Activated T-helper 1 cell treated with anti-CD3 and anti-CD28 coated beads, Interleukin-12 subunit alpha, Interleukin-12 subunit beta, Interleukin-2, Interleukin-4 antibody, amounts not matched to agents 30 ng/mL and 10 ng/mL and 1 ng/mL, durations not matched to agents 14 hours and 24 hours and 36 hours (primary cell): ENCODE measurements at places on chromosomes 11 and 22.
A peak's percentile ranks its signal among the peaks of the same experiment; 100 is the strongest.

GRCh38 chr11:79937676-79938334 lies 497.0 kb upstream of the TENM4 start:
- no peak for DNase-seq

GRCh38 chr22:46043339-46043738 lies 66.4 kb upstream of the WNT7B start:
- no peak for DNase-seq

DNA sequence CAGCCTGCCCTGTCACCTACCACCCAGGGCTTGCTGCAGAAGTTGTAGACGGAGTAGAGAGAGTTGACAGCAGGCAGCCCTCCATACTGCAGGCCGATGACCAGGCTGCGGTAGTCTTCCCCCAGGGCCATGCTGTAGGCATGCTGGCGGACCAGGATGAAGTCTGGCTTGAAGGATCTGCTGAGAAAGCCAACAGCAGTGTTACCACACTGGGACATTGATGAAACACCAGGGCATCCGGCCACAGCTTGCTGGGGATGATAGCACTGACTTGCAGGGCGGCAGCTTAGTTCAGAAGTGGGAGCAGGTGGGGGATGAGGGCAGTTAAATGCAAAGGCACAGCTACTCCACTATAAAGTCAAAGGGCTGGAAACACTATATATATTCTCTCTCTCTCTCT lies 67.4 kb downstream of the TIMP3 start:
- DNase-seq = no peak

GRCh38 chr22:44179989-44180705 lies 578 bp upstream of the PARVG start:
- no peak for DNase-seq

- DNase-seq = no peak
Measured at GRCh38 chr22:43540529-43540923, 128.7 kb downstream of the MPPED1 start.

DNA sequence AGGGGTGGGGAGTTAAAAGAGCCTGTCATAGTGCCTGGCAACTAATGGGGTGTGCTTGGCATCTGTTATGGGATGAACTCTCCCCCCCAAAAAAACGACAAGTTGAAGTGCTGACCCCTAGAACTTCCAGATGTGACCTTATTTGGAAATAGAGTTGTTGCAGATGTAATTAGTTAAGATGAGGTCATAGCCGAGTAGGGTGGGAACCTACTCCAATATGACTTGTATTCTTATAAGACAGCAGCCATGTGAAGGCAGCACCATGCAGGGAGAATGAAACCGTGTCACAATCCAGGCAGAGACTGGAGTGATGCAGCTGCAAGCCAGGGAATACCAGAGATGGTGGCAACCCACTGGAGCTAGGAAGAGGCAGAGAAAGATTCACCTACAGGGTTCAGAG lies 394.5 kb downstream of the TENM4 start:
- DNase-seq = no peak

DNA sequence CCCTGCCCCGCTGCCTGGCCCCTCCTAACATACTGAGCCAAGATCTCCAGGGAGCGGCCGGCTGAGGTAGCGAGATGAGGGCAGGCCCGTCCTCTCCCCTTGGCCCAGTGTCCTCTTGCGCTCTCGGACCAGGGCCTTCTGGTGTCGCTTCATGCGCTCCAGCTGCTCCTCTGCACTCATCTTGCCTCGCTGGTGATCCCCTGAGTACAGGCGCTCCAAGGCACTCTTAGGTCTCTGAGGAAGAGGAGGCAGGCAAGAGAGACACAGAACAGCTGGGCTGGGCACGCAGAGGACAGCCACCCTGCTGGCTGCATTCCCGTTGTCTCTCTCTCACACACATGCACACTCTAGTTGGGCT lies 50.6 kb downstream of the C11orf58 start:
- no peak for DNase-seq

DNA sequence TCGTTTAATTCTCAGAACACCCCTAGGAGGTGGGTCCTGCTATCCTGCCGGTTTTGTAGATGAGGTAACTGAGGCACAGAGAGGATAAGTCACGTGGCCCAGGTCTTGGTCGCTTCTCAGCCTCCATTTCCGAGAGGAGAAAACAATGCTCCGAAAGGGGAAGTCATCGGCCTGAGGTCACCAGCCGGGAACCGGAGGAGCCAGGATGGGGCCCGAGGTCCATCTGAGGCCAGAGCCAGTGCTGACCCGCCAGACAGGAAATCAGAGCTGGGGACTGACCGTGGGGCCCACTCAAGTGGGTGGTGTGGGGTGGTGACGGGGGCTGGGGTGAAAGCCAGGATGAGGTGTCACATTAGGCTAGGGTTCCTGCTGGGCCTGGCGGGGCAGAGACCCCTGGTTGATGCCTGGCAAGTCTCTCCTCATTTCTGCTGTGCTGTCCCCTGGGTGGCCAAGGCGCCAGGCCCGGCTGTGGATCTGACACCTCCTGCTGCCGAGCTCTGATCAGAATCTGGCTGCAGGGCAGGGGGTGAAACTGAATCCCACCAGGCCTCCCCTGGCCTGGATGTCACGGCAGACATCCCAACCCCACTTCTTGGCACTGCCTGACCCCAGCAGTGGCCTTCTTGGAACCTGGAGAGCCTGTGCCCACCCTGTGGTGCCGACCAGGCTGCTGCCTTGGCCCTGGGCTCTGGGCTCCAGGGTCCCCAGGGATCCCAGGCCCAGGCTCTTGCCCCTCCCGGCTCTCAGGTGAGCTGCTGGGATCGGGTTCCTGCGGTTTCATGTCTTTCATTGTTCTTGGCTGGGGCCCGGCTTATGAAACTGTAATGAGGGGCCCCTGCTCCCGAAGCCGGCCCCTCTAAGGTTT lies 12.0 kb downstream of the TRIOBP start:
- no peak for DNase-seq

- DNase-seq = no peak
Measured at GRCh38 chr11:72432347-72433287, 1.7 kb downstream of the CLPB start.

- DNase-seq = no peak
Measured at GRCh38 chr22:49585461-49586243, 242.0 kb downstream of the BRD1 start.

GRCh38 chr11:134987822-134988221 lies 575.8 kb upstream of the B3GAT1 start:
- no peak for DNase-seq

DNA sequence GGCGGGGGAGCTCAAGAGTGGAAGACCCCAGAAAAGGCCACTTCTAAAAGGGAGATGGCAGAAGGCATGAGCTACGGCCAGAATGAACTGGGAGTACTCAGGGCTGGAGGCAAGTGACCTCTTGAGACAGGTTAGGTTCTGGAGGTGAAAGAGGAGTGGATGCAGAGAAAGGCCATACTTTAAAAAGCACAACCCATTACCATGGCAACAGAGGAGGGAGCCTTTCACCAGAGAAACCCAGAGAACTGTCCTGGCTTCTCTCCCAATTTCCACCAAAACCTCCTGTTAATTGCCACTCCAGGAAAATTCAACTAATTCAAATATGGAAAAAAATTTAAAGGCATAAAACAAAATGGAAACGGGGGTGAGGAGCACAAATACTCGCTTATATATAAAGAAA lies 15.8 kb downstream of the A4GALT start:
- DNase-seq = no peak

- DNase-seq = no peak
Measured at GRCh38 chr22:44269117-44269498, 43.6 kb downstream of the SHISAL1 start.

GRCh38 chr11:126313826-126314225 lies 10.0 kb downstream of the DCPS start:
- DNase-seq = no peak

DNA sequence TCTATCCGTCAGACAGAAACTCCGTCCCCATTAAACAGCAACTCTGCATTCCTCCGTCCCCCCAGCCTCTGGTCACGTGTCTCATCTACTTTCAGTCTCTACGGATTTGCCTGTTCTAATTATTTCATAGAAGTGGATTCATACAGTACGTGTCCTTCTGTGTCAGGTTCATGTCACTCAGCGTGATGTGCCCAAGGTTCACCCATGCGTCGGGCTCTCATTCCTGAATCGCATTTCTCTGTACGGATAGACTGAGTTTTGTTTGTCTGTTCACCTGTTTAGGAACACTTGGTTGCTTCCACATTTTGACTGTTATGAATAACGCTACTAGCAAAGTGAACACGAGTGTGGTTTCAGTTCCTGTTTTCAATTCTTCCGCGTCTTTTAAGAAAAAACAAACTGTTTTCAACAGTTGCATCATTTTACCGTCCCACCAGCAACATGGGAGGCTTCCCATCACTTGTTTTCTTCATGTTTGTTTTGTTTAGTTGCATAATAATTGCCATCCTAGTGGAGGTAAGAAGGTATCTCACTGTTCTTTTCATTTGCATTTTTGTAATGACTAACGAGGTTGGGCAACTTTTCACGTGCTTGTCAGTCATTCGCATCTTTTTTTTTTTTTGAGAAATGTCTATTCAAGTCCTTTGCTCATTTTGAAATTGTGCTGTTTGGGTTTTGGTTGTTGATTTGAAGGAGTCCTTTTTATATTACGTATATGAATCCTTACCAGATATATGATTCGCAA lies 8.9 kb upstream of the NLRP6 start:
- peak; percentile 53 for DNase-seq

DNA sequence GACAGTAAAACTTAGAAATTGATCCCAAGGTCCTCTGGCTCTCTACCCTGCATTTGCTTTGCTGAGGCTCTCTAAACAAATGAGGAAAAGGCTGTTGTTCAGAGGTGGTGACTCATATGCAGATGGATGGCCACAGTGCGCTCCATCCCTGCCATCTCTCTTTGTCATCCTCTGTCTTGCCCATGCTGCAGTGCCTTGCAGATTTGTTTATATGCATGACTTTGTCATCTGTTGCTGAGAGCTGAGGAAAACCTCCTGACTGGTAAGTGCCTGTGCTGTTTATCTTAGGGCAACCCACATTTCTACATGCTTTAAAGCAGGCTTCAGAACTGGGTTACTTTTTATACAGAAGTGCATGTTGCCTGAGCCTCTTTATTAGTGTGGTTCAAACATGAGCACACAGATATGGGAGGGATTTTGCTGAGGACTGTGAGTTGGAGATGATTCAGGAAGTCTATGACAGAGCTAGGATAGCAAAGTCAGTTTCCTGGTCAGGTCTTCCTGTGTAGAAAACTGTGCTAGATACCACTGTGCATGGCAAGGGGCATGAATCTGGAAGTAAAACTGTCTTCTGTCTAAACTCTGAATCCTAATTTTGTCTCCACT lies 57.4 kb downstream of the JAM3 start:
- DNase-seq = no peak

DNA sequence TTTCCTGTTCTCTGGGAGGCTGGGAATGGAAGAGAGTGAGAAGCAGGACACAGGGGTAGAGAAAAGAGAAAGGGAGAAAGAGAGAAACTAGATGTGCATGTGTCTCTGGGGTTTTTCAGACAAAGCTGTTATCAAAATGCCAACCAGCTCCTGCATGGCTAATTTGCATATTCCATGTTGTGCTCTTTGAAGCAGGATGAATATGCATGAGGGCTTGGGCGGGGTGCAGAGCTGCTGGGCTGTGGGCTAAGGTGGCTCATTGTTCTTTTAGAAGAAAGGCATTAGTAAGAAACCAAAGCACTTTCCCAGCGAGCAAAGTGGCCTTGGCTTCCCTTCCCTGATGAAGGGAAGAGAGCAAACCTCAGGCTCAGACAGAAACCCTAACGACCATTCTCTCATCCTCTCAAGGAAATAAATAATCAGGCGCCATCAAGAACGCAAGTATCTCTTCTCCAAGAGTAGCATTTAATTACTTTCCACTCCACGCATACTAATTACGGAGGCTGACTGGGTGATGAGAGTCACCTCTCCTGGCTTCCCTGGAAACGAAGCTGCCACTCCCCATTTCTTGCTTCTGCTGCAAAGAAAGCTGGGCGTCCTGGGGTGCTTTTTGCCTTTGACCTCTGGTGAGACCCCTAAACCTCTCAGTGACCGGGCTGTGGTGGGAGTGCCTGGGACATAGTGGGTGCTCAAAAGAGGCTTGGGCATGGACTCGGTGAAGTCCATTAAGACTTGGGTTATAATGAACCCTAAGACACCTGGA lies 54.2 kb downstream of the FEZ1 start:
- DNase-seq = no peak

GRCh38 chr11:118592616-118593367 lies 14.6 kb upstream of the PHLDB1 start:
- no peak for DNase-seq

- DNase-seq = no peak
Measured at GRCh38 chr11:107915229-107915628, 13.0 kb upstream of the RAB39A start.

DNA sequence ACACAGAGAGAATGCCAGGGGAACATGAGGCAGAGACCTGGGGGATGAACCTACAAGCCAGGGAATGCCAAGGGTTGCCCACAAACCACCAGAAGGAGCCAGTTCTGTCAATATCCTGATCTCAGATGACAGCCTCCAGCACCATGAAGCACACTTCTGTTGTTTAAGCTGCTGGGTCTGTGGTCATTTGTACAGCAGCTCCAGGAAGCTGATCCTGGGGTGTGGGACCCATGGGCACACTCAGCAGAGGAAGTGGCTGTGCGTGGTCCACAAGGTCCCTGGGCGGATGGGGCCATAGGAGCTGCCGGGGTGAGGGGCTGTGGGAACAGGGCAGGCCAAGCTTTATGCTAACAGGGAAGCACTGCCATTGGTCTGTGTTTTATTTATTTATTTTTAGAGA lies 12.1 kb downstream of the PPM1F start:
- no peak for DNase-seq

DNA sequence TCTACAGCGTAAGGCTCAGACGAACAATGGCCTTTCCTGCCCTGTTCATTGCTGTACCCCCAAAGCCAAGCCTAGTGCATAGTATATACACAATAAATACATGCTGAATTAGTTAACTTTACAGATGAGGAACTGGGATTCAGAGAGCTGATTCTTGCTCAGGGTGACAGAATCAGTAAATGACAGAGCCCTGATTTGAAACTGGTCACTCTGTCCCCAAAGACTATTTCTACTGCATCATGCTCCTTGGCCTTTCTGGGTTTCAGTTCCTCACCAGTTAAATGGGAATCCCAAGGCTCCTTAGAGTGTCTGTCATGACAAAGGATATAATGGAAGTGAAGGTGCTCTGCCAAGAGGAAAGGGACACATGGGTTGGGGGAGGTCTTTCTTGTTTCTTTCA lies 50.5 kb upstream of the TSKU start:
- DNase-seq = no peak

GRCh38 chr22:49199224-49199623 lies 628.4 kb downstream of the BRD1 start:
- no peak for DNase-seq
